ENCODE measurements at places on chromosomes 3 and 15.

DNA sequence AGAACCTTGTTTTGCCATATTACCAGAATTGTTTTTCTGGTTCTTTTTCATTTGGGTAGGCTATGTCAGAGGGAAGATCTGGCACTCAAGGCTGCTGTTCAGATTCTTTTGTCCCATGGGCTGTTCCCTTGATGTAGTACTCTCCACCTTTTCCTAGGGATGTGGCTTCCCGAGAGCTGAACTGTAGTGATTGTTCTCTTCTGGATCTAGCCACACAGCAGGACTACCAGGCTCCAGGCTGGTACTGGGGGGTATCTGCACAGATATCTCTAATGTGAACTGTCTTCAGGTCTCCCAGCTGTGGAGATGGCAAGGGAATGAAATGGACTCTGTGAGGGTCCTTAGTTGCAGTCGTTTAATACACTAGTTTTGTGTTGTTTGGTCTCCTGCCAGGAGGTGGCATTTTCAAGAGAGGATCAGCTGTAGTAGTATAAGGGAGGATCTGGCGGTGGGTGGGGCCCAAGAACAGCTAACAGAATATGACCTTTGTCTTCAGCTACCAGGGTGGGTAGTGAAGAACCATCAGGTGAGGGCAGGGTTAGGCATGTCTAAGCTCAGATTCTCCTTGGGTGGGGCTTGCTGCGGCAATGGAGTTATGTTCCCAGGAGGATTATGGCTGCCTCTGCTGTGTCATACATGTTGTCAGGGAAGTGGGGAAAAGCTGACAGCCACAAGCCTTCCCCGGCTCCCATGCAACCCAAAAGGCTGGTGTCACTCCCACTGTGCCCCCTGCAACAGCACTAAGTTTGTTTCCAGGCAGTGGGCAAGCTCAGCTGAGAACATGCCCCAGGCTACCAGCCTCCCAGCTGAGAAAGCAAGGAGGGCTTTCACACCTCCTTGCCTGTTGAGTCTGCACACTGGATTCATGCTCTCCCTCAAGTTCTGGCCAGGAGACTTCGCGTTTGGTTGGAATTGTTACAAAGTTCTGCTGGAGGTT, 252.5 kb downstream of the ISL2 start:
- DNase-seq = no peak

GRCh38 chr3:132867956-132868355, 145.7 kb upstream of the NPHP3 start:
- DNase-seq = no peak

DNA sequence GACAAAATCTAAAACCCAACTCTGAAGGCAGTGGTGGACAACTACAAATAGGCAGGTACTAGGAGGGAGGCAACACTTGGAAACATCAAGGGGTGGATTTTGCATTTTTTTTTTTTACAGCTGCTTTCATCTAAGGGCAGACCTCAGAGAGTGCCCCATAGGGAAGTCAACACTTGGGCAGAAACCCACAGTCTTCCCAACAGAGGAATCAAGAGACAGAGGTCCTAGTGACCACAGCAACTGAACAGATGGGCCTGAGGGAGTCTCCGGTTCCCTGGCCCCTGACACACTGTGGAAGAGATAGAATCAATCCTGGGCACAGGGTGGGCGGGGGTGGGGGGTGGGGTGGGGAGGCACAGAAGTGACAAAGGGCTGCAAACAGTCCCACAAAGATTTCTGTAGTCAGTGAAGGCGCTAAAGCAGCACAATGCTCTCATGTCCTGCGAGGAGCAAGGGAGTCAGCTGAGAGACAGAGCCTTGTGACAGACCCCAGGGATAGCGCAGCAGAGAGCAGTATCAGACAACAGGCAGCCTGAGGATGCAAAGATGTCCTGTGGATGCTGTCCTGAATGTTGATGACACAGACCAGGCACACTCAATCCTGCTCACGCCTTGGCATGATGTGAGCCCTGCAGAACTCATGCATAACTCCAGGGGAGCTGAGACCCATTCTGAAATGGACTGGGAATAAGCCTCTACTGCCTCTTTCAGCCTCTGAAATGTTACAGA, 6.9 kb upstream of the RFTN1 start:
- no peak for DNase-seq

DNA sequence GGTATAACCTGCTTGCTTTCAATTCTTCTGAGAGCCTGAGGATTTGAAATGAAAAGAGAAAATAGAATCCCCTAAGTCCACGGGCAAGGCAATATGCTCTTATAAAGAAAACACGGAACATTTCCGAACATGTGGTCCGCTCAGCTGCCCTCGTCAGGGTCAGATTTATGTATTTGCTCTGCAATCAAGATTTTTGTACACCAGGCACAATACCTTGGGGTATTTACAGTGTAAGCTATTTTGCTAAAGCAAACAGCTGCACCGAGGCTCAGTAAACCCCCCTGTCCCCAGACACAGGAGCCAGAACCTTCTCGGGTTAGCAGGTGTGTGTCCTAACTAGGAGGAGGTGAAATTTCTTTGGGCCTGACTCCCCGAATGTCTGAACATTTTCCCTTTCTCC, 155.8 kb upstream of the LRIG1 start:
- DNase-seq = no peak

GRCh38 chr15:36887214-36887961, 213.0 kb downstream of the MEIS2 start:
- DNase-seq = no peak

GRCh38 chr3:129061888-129062834, 1.6 kb downstream of the GP9 start:
- DNase-seq = no peak

GRCh38 chr3:8839607-8840325, 70.4 kb upstream of the OXTR start:
- DNase-seq = no peak

DNA sequence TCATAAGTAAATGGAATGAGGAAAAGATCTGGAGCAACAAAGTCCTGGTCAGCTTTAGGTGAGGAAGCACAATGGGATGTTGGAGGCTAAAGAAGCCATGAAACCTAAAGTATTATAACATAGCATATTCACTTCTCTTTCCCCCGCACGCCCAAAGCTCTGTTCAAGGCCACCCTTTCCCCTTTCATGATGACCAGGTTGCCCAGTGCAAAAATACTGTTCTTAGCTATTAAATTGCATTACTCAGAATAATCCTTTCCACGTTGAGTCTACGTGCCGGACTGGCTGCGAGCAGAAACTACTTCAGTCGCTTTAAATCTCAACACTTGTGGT, 589 bp upstream of the MAPKBP1 start:
- DNase-seq = no peak

DNA sequence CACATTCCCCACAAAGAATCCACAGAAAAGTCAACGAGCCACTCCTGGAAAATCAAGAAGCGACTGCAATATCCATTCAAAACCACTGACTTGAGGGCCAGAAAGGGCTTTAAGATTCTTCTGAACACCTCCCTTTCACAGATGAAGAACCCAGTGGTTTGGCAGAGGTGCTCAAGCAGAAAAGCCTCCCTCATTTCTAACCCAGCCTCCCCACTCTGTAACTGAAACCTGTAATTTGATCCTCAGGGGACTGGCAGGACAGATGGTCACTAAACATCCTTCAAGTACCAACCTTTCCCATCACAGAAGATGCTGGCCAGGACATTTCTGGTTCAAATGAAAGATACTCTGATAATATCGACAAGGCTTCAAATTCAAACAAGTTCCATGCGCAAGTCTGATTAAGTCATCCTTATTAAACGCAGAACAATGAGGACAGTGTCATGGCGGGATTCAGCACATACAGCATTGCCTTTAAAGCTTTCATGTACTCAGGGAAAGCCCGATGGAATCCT, 5.5 kb downstream of the SEMA5B start:
- no peak for DNase-seq

- DNase-seq = no peak
These were observed 136.8 kb upstream of the FOXB1 start for GRCh38 chr15:59867086-59867855.

- DNase-seq = no peak
These were observed 11.3 kb downstream of the PFN2 start for GRCh38 chr3:149959443-149959842.

GRCh38 chr3:69451594-69451993, 65.7 kb upstream of the FRMD4B start:
- DNase-seq = no peak

GRCh38 chr3:79074558-79074957, 693.2 kb downstream of the ROBO1 start:
- DNase-seq = no peak

DNA sequence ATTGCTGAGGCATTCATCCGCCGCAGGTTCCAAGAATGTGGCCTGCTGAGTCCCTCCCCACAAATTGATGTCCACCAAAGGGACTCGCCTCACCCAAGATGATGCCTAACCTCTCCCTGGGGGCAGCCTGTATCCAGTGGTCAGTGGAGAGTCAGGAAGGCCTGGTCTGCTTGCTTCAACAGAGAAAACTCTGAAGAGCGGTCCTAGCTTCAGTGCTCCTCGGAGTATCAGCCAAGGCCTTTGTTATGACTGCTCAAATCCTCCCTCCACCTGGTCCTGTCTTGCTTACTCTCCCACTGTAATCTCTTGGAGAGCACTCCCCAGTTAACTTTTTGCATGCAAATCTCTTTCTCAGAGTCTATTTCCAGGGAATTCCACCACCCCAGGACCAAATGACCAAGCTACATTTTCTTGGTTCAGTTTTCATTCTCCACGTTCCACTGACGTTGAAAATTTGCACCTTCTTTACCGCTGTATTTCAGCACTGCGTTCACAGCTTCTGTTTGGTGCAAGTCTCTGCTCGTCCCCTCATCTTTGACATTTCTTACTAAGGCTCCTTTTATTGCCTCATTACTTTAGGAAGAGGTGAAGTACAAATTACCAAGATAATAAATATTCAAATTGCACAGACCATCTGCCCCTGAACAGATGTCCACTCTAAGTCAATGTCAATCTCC, 22.3 kb downstream of the CMTM7 start:
- no peak for DNase-seq

DNA sequence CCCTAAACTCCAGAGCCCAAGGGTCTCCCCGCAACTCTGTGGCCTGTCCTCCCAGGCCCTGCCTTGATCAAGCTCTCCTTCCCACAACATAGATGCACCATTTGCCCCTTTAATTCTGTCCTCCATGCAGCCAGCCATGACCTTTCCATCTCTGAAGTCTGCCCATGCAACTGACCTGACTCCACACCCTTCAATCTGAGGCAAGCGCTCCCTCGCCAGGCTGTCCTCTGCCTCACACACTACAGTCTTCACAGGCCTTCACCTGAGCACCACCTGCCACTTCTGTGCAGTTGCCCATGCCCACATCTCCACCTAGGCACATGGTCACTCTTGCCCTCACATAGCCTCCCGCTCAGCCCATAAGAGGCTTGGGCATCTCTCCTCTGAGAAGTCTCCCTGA, 244.0 kb downstream of the OCA2 start:
- no peak for DNase-seq

GRCh38 chr15:40183636-40184463, 23.0 kb downstream of the BUB1B start:
- DNase-seq = no peak

DNA sequence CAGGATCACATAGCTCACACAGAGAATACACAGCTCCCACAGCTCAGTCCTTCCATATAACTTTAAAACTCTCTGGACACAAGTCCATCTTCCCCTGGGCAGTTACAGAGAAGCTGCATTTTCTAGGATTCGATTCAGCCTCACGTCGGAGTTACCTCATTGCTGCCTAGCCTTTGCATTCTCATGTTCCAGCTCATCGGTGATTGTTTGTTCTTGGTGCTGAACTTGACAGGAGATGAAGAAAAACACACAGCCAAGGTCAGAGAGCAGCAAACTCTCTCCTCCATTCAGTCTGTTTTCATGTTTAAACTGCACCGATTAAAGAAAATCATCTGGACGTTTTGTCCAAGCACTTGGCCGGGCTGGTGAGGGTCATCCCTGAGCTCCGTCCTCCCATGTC, 375.5 kb upstream of the CFAP20DC start:
- DNase-seq = peak; percentile 80

DNA sequence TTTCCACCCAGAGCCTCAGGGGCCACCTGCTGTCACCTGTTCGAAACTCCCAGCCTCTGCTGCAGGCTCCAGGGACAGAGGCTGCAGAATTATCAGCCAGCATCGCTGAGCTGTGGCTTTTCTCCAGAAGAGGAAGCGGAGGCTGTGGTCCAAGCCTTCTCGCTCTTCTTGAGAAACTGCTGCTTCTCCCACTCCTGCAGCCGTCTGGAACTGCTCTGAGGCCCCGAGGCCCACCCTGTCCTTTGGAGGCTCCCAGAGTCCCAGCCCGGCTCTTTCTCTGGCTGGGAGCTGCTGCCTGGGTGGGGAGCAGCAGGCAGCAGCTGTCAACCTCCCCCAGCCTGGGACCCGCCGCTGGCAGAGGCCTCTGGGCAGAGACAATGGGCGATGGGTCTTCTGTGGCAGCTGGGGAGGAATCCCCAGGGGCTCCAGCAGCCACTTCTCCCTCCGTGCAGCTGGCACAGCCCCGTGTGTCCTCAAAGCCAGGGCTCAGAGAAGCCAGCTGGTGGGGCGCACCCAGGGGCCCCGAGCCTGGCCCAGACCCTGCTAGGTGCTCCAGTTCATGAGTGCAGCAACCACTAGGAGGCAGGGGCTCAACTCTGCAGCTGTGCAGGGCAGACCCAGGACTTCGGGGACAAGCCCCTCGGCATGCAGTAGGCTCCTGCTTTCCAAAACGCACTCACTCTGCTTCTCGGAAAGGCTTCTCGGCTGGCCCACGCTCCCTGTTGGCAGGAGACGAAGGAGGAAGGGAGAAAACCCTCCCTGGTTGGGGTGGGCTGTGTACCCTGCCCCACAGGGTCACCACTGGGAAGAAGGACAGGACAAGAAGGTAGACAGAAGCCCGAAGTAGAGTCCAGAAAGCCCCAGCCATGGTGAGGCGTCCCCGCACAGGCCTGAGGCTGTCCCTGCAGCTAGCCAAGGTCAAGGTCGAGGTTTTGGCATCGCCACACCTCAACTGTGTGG, 49.9 kb upstream of the FURIN start:
- DNase-seq = peak; percentile 8

GRCh38 chr15:95459273-95459672, 871.2 kb upstream of the NR2F2 start:
- DNase-seq = peak; percentile 53

DNA sequence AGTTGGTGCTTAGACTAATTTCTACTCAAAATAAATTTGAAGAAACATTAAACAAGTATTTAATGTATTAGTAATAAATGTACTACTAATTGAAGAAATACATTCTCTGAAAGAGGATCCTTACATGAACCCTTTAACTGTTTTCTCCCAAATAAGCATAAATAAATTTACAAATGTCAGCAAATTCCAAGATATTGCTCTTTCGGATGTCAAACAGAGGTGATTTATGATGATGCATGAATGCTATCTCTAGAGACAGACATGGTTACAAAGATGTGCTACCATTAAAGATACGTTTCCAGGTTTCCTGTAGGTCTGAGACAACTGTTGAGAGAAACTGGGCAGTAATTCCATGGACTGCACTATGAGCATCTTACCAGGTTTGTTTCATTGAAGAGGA, 629 bp downstream of the GABRR3 start:
- DNase-seq = no peak

- DNase-seq = no peak
These were observed 22.5 kb downstream of the RIOX2 start for GRCh38 chr3:97949743-97950142.

DNA sequence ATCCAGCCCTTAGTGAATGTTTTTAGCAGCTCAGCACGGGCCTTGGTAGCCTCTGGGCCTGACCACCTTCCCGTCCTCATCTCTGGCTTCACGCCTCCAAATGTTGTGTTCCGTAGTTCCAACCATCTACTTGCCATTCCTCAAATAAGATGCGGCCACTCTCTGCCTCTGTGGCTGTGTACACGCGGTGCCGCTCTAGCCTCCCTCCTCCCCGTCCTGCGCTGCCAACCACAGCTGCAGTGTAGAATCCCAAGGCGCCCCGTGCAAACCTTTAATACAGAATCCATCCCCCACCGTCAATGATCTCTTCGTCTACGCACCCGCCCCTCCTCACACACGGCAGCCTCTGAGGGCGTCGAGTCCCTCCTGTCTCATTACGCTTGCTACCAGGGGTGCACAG, 77.2 kb downstream of the VGLL4 start:
- DNase-seq = no peak

All from skeletal muscle cell (primary cell).